ENCODE measurements at places on chromosomes 7 and 10.

- DNase-seq: no peak
Measured at GRCh38 chr10:88954458-88955083, 2.0 kb upstream of the ACTA2 start.

DNA sequence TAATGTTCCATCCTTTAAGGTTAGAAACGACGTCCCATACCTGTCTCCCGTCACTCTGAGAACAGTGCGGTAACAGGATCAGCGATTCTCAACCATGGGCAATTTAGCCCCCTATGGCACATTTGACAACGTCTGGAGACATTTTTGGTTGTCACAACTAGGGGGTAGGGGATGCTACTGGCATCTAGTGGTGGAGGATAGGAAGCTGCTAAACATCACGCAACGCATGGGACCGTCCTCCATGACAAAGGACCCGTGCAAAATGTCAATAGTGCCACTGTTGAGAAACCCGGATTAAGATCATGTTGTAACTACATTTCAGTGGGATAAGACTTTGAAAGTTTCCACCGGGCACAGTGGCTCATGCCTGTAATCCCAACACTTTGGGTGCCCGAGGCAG lies 5.0 kb upstream of the PAXIP1 start:
- peak; percentile 37 for DNase-seq

- no peak for DNase-seq
Measured at GRCh38 chr10:127444155-127444554, 105.0 kb upstream of the NPS start.

DNA sequence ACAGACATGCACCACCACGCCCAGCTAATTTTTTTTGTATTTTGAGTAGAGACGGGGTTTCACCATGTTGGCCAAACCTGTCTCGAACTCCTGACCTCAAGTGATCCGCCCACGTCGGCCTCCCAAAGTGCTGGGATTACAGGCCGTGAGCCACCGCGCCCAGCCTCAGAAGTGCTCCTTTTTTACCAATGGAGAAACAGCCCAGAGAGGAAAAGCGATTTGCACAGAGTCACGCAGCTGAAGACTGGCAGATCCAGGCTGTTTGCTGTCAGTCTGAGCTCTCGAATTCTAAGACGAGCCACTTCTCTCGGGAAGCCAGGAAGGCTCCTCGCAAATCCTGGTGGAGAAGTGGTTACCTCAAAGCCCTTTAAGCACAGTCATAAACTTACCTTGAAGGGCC lies 57.4 kb upstream of the SDK1 start:
- no peak for DNase-seq

- DNase-seq: no peak
Measured at GRCh38 chr7:104328296-104328969, at the start of gene LHFPL3. TSS of gene LHFPL3 (plus strand) at chr7:104328603.

GRCh38 chr10:33335801-33336581 lies 1.5 kb upstream of the NRP1 start:
- DNase-seq: no peak

DNA sequence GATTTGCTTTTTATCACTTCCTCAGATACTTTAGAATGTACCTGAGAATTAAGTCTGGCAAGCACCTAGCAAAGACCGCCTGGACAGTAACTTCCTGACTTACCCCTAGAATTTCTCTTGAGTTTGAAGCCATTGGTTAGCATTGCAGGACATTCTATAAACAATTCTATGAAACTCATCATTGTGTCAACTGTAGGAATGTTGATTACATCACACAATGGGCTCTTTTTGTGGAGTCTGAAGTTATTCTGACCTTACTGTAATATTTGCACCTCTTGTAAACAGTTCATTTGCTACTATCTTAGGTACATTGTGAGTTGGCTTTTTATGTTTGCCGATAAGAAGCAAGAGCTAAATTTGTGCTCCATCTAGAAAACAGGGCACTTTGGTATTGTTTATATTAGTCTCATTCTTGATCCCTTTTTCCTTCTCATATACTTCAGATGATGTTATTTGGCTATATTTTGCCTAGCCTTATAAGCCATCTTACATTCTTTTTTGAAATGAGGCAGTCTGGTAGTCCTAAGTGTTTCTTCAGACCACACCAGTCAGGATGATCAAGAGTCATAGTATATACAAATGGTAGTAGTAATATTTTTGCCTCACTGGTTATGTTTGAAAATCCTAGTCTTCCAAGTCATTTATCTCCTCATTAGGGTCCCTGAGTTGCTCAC lies 52.4 kb downstream of the CASD1 start:
- DNase-seq: no peak

Data from activated CD4-positive, alpha-beta T cell treated with anti-CD3 and anti-CD28 coated beads, Interleukin-2, amount 50 U/mL, for 16 hours (primary cell).